Ovary (tissue), 10 donors: ENCODE measurements at places on chromosomes 12 and 14. TPM values are rescaled to one million over a fixed set of nuclear protein-coding genes. Genes with fewer than 3 reads are reported as not detected.

The SIX1 gene
- 0.60 TPM for total RNA-seq

The NTF3 gene
- total RNA-seq, result 3.9 TPM

The OAS1 gene
- 5.4 TPM for total RNA-seq

The TTLL5 gene
- total RNA-seq, result 28.0 TPM

The DNAI7 gene
- total RNA-seq, result 2.1 TPM

The SMIM41 gene
- 2.8 TPM for total RNA-seq

The ANKS1B gene
- 27.2 TPM for total RNA-seq

The COL2A1 gene
- not detected for total RNA-seq

The HVCN1 gene
- 12.0 TPM for total RNA-seq

The CD163L1 gene
- 1.3 TPM for total RNA-seq

The TAS2R20 gene
- total RNA-seq, result 2.5 TPM

The CCDC177 gene
- not detected for total RNA-seq

The TPH2 gene
- not detected for total RNA-seq

The AGAP2 gene
- 0.60 TPM for total RNA-seq
